ENCODE measurements at places on chromosomes 4 and X. TPM values are rescaled to one million over a fixed set of nuclear protein-coding genes. Genes with fewer than 3 reads are reported as not detected.

UGT2A1 gene
- 0.27 TPM for total RNA-seq

TMEM156 gene
- 14.4 TPM for total RNA-seq

NUDT11 gene
- 8.9 TPM for total RNA-seq

ARMCX4 gene
- total RNA-seq = 4.5 TPM

GAGE13 gene
- not detected for total RNA-seq
